AG04450 (cell line): ENCODE measurements at places on chromosomes 5 and 9.

DNA sequence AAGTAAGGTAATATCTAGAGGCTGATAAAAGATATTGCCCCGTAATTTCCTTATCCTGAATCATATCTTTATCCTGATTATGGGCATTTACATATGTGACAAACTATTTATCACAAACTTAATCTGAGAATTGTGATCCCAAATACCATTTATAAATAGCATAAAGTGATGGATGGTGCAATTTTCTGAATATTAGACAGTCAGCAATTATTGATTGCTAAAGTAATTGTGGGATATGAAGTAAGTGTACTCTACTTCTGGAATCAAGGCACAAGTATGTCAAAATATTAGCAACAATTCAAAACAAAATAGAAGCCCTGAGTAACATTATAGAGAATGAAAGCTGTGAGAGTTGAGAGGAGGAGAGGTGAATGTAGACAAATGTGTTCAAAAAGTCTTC lies 361.9 kb upstream of the CDH6 start:
- no peak for DNase-seq

GRCh38 chr9:16817514-16817913 lies 53.0 kb downstream of the BNC2 start:
- no peak for DNase-seq

GRCh38 chr5:72540759-72541438 lies 33.7 kb upstream of the ZNF366 start:
- no peak for DNase-seq

GRCh38 chr5:36686881-36687280 lies 80.5 kb downstream of the SLC1A3 start:
- DNase-seq = no peak

GRCh38 chr5:169971780-169972179 lies 8.5 kb downstream of the INSYN2B start:
- no peak for DNase-seq

GRCh38 chr5:172634106-172634899 lies 6.8 kb upstream of the NEURL1B start:
- no peak for DNase-seq

DNA sequence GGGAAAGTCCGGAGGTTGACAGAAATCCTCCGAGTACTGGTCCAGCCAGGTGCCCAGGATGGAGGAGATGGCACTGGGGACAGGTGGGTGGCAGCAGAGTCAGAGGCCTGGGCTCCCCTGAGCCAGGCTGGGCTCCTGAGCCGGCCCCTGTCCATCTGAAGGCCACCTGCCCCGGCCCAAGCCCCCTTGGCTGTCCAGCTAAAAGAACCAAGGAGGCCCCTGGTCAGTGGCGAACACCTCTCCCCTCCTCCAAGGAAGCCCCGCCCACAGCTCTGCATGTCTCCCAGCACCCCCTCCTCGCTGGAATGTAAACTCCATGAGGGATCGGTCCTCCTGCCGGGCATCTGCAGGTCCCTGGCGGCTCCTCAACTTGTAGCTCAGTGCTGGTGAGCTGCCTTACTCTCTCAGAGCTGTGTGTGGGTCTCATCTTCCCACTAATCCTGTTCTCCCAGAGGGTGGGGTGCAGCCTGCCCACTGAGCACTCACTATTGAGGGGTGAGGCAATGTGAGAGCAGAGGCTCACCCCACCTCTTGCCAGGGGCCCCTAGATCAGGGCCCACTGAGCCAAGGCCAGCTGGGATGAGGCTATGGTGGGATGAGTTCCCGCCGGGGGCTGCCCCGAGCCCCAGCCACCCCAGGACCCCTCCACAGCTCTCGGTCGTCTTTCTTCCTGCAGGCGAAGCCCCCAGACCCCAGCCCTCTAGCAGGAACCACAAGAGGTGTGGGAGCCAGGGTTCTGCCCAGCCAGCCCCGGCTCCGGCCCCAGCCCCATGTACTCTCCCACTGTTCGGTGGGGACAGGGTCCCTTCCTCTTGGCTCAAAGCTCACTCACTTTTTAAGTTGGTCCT lies 12.0 kb downstream of the RALGDS start:
- DNase-seq = no peak

- DNase-seq = no peak
Observed at GRCh38 chr9:33222031-33222430, 17.9 kb upstream of the SPINK4 start.
